ENCODE measurements at places on chromosomes 3 and 15.

GRCh38 chr3:98784666-98785600 is 21.8 kb downstream of the ST3GAL6 start:
- H3K36me3 ChIP-seq, result no peaks in the 10 kb centered on the region
- peaks cover 19% of the 10 kb centered on the region for H3K27me3 ChIP-seq
- H3K27ac ChIP-seq, result no peak overlapping the region
- H3K4me3 ChIP-seq, result no peak overlapping the region
- H3K4me1 ChIP-seq, result no peaks in the 10 kb centered on the region

DNA sequence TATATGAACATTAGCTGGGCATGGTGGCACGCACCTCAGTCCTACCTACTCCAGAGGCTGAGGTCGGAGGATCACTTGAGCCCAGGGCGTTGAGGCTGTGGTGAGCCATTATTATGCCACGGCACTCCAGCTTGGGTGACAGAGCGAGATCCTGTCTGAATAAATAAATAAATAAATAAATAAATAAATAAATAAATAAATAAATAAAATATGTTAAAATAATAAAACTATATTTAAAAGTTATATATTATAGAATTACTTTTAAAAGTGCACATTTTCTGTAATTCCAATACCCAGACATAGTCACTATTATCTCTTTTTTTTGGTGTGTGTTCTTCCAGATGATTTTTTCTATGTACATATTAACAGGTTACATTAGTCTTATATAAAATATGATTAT is 382.0 kb upstream of the ROBO2 start:
- no peaks in the 10 kb centered on the region for H3K4me1 ChIP-seq
- DNase-seq, result no peak
- no peak overlapping the region for H3K4me3 ChIP-seq

- H3K27me3 ChIP-seq, result no peaks in the 10 kb centered on the region
- H3K4me1 ChIP-seq, result no peaks in the 10 kb centered on the region
- no peak overlapping the region for H3K27ac ChIP-seq
- no peak overlapping the region for H3K4me3 ChIP-seq
- no peak for DNase-seq
Observed at GRCh38 chr3:49666592-49666991, 7.6 kb upstream of the APEH start.

- H3K4me1 ChIP-seq, result no peaks in the 10 kb centered on the region
- H3K27me3 ChIP-seq, result no peaks in the 10 kb centered on the region
- H3K27ac ChIP-seq, result no peak overlapping the region
Observed at GRCh38 chr15:94412979-94413746, 181.8 kb downstream of the MCTP2 start.

GRCh38 chr15:29678504-29679034 is 143.7 kb downstream of the TJP1 start:
- no peak overlapping the region for H3K27ac ChIP-seq
- no peak overlapping the region for H3K4me3 ChIP-seq
- H3K27me3 ChIP-seq, result peaks cover 42% of the 10 kb centered on the region
- DNase-seq, result no peak
- no peaks in the 10 kb centered on the region for H3K4me1 ChIP-seq
- H3K36me3 ChIP-seq, result no peaks in the 10 kb centered on the region

DNA sequence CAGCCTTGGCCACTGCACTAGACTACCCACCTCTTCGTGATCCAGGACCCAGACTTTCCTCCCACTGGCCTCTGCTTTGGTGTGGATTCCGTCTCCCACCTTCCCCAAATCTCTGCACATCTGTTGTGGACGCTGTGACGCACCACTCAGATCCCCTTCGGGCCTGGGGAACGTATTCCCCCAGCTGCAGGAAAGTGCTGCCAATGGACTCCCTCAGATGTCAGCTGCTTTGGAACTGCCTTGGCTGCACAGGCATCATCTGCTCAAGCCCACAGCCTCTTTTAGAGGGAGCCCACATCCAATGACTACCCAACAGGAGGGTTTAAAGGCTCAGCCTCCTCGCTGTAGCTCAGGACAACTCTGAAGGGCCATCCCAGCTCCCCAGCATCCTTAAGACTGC is 134.2 kb upstream of the RAD18 start:
- no peaks in the 10 kb centered on the region for H3K4me1 ChIP-seq
- no peaks in the 10 kb centered on the region for H3K36me3 ChIP-seq
- H3K27ac ChIP-seq, result no peak overlapping the region
- H3K27me3 ChIP-seq, result no peaks in the 10 kb centered on the region
- DNase-seq, result no peak

GRCh38 chr3:189275852-189276251 is 104.1 kb downstream of the TPRG1 start:
- H3K27ac ChIP-seq, result no peak overlapping the region
- H3K27me3 ChIP-seq, result no peaks in the 10 kb centered on the region
- H3K4me3 ChIP-seq, result no peak overlapping the region
- no peak for DNase-seq
- H3K36me3 ChIP-seq, result no peaks in the 10 kb centered on the region

GRCh38 chr15:78107471-78107870 is 15.1 kb downstream of the SH2D7 start:
- H3K36me3 ChIP-seq, result no peaks in the 10 kb centered on the region
- no peaks in the 10 kb centered on the region for H3K27me3 ChIP-seq
- H3K27ac ChIP-seq, result peak overlapping the region; percentile 33
- DNase-seq, result no peak
- peaks cover 47% of the 10 kb centered on the region for H3K4me1 ChIP-seq

GRCh38 chr3:140748903-140749302 is 71.0 kb downstream of the TRIM42 start:
- H3K4me1 ChIP-seq, result no peaks in the 10 kb centered on the region
- H3K4me3 ChIP-seq, result no peak overlapping the region
- H3K27ac ChIP-seq, result no peak overlapping the region

DNA sequence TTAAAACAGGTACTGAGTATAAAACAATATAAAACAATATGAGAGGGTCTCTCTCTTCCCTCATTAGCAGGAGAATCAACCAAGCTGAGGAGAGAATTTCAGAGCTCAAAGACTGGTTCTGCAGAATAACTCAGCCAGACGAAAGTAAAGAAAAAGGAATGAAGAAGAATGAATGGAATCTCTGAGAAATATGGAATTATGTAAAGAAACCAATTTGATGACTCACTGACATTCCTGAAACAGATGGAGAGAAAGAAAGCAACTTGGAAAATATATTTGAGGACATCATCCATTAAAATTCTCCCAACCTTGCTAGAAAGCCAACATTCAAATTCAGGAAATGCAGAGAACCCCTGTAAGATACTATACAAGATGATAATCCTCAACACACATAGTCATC is 630.9 kb downstream of the PYDC2 start:
- no peak overlapping the region for H3K4me3 ChIP-seq
- no peaks in the 10 kb centered on the region for H3K27me3 ChIP-seq
- H3K36me3 ChIP-seq, result no peaks in the 10 kb centered on the region
- H3K27ac ChIP-seq, result no peak overlapping the region

DNA sequence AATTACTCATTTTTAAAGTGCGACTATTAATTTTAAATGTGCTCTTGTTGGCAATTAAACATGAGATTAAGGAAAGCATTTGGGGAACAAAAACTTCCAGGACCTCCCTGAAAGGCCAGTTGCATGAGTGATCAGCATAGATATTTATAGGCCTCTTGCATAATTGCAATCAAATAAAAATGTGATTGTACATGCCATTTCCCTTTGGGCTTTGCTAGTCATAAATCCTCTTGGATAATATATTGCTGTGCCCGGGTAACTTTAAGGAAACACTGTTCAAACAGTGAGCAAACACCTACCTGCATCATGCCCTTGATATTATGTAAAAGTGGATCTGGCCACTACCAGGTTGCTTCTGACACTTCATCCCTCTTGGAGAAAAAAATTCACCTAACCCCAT is 239.1 kb downstream of the MCTP2 start:
- no peak overlapping the region for H3K4me3 ChIP-seq
- DNase-seq, result no peak
- no peaks in the 10 kb centered on the region for H3K4me1 ChIP-seq
- H3K36me3 ChIP-seq, result peaks cover 53% of the 10 kb centered on the region

GRCh38 chr3:152621967-152622810 is 212.7 kb upstream of the P2RY1 start:
- H3K36me3 ChIP-seq, result no peaks in the 10 kb centered on the region
- no peaks in the 10 kb centered on the region for H3K4me1 ChIP-seq
- no peak overlapping the region for H3K27ac ChIP-seq
- H3K27me3 ChIP-seq, result no peaks in the 10 kb centered on the region
- H3K4me3 ChIP-seq, result no peak overlapping the region

DNA sequence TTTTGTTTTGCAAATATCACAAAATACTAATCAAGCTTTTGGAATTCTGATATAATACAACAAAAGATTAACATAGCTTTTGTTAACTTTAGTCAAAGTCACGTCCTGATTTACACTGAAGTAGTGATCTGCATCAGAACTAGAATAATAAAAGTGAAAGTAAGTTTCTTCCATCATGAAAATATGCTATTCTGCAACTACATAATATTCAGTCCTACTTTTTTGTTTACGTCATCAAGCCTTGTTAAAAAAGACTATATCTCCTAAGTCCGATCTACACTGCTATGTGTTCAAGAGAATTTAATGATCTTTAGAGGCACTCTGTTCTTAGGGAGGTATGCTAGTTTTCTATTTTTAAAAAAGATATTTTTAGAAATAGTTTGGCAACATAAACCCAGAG is 330.1 kb downstream of the ARPP21 start:
- H3K4me1 ChIP-seq, result peaks cover 2% of the 10 kb centered on the region
- H3K27ac ChIP-seq, result no peak overlapping the region
- H3K4me3 ChIP-seq, result no peak overlapping the region
- no peak for DNase-seq
- no peaks in the 10 kb centered on the region for H3K36me3 ChIP-seq

GRCh38 chr15:68465861-68466560 is 34.0 kb upstream of the ITGA11 start:
- no peaks in the 10 kb centered on the region for H3K4me1 ChIP-seq
- H3K4me3 ChIP-seq, result no peak overlapping the region
- H3K27ac ChIP-seq, result no peak overlapping the region
- H3K27me3 ChIP-seq, result peaks cover 3% of the 10 kb centered on the region

DNA sequence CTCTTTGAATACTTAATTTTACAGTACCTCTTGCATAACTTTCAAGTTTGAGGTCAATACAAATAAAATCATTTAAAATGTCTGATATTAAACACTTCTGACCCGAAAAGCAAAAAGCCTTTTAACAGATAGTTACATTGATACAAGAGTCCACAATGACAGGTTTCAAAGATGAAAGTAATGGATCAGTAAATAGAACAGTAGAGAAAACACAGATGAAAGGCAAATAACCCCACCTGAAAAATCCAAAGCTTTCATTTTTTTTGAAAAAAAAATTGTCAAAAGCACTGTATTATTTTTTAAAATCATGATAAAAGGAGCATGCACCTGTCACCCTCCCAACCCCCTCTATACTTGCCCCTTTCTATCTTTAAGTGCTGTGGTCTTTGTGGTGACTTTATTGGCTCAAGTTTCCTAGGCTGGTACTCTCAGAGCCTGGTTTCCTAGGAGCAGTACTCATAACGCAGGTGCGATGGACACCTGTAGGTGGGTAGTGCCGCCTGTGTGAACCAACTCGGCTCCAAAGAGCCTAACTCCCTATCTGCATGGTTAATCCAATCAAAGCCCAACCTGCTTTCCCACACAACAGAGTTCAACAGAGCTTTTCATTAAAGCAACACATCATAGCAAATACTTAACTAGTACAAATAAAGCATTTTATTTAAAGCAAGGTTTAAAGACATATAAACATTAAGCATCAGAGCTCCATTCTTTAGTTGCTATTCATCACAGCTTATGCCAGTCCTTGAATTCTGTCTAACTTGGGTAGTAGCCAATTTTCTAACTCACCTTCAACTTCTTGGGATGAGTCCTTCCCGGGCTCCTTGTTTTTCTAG is 32.2 kb downstream of the LIPC start:
- no peak for DNase-seq
- no peak overlapping the region for H3K27ac ChIP-seq
- H3K4me3 ChIP-seq, result no peak overlapping the region
- no peaks in the 10 kb centered on the region for H3K27me3 ChIP-seq
- H3K36me3 ChIP-seq, result no peaks in the 10 kb centered on the region

- H3K36me3 ChIP-seq, result no peaks in the 10 kb centered on the region
- H3K27ac ChIP-seq, result no peak overlapping the region
- H3K4me1 ChIP-seq, result peaks cover 3% of the 10 kb centered on the region
- no peak overlapping the region for H3K4me3 ChIP-seq
- H3K27me3 ChIP-seq, result no peaks in the 10 kb centered on the region
Observed at GRCh38 chr3:15470849-15471248, 43.5 kb downstream of the EAF1 start.

GRCh38 chr3:28791713-28792255 is 443.2 kb upstream of the AZI2 start:
- H3K4me3 ChIP-seq, result no peak overlapping the region
- no peak for DNase-seq
- H3K4me1 ChIP-seq, result no peaks in the 10 kb centered on the region
- no peaks in the 10 kb centered on the region for H3K36me3 ChIP-seq

DNA sequence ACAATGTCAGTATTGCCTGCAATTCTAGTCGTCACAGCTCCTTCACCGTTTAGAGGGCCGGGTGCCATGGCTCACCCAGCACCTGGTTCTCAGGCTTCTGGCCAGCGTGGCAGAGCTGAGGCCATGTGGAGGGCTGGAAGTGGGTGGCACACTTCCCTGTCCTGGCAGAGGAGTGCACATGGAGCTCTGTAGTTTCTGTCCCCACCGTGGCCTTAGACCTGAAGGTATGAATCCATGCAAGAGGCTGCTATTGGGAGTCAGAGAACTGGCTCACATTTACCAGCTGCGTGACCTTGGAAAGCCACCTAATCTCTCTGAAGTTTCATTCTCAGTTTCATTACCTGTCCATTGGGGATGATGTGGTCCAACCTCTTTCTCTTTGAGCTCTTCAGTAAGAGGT is 22.2 kb downstream of the EPHB1 start:
- H3K27me3 ChIP-seq, result peaks cover 8% of the 10 kb centered on the region
- H3K4me1 ChIP-seq, result no peaks in the 10 kb centered on the region
- H3K27ac ChIP-seq, result no peak overlapping the region
- no peak for DNase-seq
- H3K36me3 ChIP-seq, result no peaks in the 10 kb centered on the region

DNA sequence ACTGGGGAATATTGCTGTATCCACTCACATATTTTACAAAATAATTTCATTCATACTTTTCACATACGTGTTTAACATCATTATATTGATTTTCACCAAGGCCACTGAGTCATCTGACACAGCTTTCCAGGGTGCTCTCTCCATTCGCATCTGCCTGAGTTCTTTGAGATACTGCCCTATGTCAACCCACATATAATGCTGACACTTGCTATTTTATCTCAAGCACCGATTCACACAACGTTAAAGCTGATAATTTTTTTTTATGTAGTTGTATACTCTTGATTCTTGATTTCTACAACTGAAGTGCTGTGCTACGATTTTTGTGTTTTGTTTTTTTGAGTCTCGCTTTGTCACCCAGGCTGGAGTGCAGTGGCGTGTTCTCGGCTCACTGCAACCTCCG is 249.8 kb upstream of the CDIN1 start:
- no peak for DNase-seq
- H3K27me3 ChIP-seq, result no peaks in the 10 kb centered on the region
- no peaks in the 10 kb centered on the region for H3K36me3 ChIP-seq
- no peak overlapping the region for H3K4me3 ChIP-seq
- no peak overlapping the region for H3K27ac ChIP-seq
- no peaks in the 10 kb centered on the region for H3K4me1 ChIP-seq

GRCh38 chr3:178334239-178334638 is 202.0 kb upstream of the KCNMB2 start:
- no peaks in the 10 kb centered on the region for H3K36me3 ChIP-seq
- H3K27ac ChIP-seq, result no peak overlapping the region
- H3K4me1 ChIP-seq, result no peaks in the 10 kb centered on the region
- H3K4me3 ChIP-seq, result no peak overlapping the region
- H3K27me3 ChIP-seq, result no peaks in the 10 kb centered on the region

- no peaks in the 10 kb centered on the region for H3K4me1 ChIP-seq
- H3K4me3 ChIP-seq, result no peak overlapping the region
- no peaks in the 10 kb centered on the region for H3K36me3 ChIP-seq
- no peak overlapping the region for H3K27ac ChIP-seq
Observed at GRCh38 chr3:181565416-181565815, 146.3 kb upstream of the SOX2 start.
